ENCODE measurements at places on chromosomes 16 and 17.

DNA sequence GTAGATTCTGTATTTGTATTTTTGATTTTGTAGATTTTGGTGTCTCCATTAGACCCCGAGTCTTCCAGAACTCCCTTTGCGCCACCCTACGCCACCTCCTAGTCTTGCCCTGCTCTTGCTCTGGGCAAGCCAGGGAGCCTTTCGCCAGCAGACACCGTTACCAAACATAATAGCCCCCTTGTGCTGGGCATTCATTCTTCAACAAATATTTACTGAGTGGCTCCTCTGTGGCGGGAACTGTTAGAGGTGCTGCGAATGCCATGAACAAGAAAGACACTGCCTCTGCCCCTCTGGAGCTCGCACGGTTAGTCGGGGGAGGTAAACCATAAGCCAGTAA lies 841 bp upstream of the GPT2 start:
- no peak for DNase-seq

GRCh38 chr16:6247775-6248174 lies 1084.9 kb upstream of the RBFOX1 start:
- DNase-seq: no peak

DNA sequence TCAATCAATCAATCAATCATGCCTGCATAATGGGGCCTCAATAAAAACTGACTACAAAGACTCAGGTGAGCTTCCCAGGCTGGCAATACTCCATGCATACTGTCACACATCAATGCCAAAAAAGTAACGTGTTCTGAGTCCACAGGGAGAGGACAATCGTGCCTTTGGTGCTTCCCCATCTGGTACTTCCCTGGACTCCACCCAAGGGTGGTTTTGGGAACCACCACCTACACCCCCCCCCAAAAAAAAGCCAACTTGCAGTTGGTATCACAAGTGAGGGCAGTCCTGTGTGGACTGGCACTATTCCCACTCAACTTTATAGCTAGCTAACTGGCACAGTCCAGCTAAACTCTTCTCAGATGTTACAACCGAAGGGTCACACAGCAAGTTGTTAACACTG lies 3.1 kb downstream of the ZDHHC7 start:
- DNase-seq: no peak

DNA sequence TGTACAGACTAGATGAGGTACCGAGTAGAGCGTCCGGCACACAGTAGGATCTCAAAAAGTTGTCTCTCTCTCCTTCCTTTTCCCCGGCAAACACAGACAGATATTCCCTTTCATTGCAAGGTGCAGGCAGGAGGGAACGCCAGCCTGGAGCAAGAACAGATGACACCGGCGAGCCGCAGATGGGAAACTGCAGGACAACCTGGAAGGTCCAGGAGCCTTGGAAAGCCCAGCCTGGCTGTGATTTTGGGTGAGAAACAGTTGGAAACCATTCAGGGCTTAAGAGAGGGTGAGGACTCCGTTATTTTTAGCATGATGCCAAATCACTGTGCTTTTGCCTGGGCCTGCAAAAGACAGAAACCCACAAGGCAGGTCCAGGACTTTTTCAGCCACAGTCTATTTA lies 7.3 kb downstream of the CDH11 start:
- DNase-seq: no peak

GRCh38 chr16:46853713-46854443 lies 22.9 kb upstream of the C16orf87 start:
- peak; percentile 44 for DNase-seq
